ENCODE measurements at places on chromosomes 6 and 20.

DNA sequence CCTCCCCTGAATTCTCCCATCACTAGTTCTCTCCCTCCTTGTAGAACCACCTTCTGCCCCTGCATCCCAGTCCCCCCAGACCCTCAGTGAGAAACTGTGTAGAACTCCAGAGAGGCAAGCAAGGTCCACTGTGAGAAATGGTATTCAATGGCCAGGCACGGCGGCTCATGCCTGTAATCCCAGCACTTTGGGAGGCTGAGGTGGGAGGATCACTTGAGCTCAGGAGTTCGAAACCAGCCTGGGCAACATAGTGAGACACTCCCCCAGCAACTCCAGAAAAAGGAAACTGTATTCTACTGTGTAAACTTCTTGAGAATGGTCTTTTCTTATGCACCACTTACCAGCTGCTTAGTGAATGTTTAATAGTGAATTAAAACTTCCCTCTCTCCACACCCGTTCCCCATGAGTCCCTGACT lies 8.2 kb upstream of the CD83 start:
- DNase-seq, result no peak

DNA sequence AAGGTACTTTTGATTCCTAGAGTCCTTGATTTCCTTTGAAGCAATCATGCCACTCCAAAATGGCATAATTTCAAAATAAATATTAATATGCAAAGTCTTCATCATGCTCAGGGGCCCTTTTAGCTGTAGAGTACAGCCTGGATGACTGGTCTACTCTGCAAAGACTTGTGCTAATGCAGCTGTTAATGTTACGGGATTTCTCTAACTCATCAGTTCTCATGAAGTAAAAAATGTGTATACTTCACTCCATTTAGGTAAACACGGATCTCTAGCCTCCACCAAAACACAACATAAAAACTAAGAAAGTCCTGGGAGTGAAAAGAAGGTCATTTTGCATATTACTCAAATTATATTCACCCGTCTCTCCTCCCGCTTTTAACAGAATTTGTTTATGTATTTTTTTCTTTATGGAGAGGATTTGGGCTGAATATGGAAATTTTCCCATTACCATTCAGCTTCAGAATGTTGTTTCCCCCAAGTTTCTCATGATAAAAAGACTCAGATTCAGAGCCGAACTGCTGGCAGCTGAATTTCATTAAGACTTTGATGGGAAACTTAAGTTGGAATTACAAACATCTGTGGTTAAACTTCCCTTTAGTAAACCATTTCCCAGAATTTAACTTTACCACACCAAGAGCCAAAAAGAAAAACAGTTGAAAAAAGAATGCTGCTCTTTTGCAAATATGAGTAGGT lies 8.7 kb downstream of the LAMA4 start:
- no peak for DNase-seq

- DNase-seq, result peak; percentile 43
These were observed 42.6 kb upstream of the PXDC1 start for GRCh38 chr6:3794092-3794491.

DNA sequence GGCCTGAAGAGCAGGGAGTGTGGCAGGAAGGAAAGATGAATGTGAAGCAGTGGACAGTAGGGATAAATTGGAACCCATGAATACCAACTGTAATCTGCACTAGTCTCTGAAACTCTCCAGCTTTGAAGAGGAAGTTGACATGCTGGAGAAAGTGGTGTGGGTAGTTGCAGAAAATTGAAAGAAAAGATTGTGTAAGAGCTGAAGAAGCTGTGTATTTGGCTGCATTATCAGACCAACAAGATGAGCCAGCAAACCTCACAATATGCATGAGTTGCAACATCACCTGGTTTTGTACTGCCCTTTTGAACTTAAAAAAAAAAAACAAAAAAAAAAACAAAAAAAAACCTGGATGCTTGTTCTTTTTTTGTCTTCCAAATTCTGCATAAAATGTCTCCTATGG lies 921.9 kb upstream of the EYS start:
- no peak for DNase-seq

DNA sequence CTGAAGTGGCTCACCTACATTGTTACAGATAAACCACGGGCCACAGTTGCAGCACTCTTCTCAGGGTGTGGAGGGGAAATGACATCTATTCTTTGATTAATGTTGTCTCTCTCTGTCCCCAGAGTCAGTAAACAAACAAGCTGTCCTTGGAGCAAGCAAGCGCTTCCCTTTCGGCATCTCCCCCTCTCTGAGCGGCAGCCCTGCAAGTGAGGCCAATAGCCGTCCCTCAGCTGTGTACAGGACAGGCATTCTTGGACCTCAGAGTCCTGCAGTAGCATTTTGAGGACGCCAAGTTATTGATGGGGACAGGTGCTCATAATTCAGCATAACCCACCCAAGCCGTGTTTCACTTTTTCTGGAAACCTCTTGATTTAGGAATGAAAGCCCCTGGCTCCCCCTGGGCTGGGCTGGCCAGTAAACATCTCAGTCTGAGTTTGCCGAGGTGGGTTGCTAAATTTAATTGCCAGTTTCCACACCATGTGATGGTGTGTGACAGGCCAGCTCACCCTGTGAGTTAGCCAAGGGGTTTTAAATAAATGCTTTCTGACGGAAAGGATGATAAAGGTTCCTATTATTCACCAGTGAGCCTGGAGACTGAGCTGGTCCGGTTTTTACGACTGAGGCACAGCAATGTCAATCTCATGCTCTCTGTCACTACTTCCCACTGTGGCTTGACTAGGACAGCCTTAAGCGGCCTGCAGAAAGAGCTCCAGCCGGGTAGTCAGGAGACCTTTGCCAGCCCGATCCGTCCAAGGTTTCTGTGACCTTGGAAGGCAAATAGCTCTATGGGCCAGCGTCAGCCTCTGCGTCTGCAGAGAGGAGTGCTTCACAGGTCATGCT lies 214.8 kb upstream of the RREB1 start:
- no peak for DNase-seq

DNA sequence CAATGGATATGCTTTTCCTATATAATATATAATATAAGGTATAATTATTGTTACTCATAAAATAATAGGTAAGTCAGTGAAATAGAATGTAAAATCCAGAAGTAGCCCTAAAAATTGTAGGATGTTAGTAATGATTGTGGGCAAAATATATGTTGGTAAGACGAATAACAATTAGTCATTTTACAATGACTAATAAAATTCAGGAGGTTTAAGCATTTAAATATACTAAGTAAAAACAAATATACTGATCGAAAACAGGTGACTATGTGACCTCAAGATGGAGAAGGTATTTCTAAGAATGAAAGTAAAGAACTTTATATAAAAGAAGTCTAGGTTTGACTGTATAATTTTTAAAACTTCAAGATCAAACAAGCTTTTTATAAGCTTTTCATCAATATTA lies 28.9 kb downstream of the FUCA2 start:
- no peak for DNase-seq

DNA sequence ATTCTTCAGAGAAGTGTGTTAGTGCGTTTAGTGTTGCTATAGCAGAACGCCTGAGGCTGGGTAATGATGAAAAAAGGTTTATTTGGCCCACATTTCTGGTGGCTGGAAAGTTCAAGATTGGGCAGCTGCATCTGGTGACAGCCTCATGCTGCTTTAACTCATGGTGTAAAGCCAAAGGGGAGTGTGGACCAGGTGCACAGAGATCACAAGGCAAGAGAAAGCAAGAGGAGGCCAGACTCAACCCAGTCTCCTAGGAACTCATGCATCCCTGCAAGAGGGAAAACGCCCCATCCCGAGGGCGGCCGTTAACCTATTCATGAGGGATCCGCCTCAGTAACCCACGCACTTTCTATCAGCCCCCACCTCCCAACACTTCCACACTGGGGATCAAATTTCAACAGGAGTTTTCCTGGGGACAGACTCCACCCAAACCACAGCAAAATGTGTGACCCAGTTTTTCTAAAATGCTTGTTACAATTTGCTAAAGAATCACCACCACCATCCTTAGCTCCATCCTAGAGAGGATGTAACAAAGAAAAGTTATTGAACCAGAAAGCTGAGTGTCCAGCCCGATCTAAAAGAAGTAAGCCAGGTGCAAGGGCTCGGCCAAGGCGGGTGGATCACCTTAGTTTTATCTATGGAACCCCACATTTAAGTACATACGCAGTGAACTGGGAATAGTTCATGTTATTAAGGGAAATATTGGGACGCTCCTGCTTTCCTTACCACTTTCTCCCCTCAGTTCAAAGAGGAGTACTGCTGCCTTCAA lies 164.8 kb downstream of the QKI start:
- DNase-seq, result no peak

DNA sequence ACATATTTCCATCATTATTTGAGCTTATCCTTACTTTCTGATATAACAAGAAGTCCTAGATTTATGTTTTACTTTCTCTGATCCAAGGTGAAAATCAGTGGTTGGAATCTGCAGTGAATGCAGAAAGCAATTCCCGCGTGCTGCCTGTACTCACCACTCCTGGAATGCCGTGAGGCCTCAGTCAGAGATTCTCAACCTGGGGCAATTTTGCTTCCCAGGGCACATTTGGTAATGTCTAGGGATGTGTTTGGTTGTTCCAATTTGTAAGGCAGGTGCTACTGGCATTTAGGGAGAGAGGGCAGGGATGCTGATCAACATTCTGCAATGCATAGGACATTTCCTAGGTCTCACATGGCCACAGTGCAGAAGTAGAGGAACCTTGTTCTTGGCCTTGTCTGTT lies 23.9 kb downstream of the CST4 start:
- no peak for DNase-seq
